ENCODE measurements at places on chromosomes 3 and 15. TPM values are rescaled to one million over a fixed set of nuclear protein-coding genes. Genes with fewer than 3 reads are reported as not detected.

PLSCR5 gene
- not detected for total RNA-seq

RNU5B-1 gene
- total RNA-seq, result not detected

CPEB1 gene
- total RNA-seq, result not detected

GAP43 gene
- not detected for total RNA-seq

CYP1A1 gene
- total RNA-seq, result 4.5 TPM

HIGD2B gene
- not detected for total RNA-seq

P3H2 gene
- total RNA-seq, result 0.79 TPM

PPP1R2 gene
- total RNA-seq, result 73.5 TPM

SIDT1 gene
- 0.27 TPM for total RNA-seq

NEK10 gene
- total RNA-seq, result 20.6 TPM

RETNLB gene
- total RNA-seq, result not detected

XCR1 gene
- total RNA-seq, result not detected

SPSB4 gene
- under 0.01 TPM for total RNA-seq

FHIT gene
- 2.5 TPM for total RNA-seq

PDIA5 gene
- 43.8 TPM for total RNA-seq

ZNF80 gene
- not detected for total RNA-seq

TRIM59 gene
- total RNA-seq, result 40.6 TPM

CHST2 gene
- total RNA-seq, result 7.8 TPM

AADAC gene
- total RNA-seq, result not detected

SEMA3G gene
- total RNA-seq, result 9.8 TPM

MYL3 gene
- total RNA-seq, result not detected

SLC51B gene
- not detected for total RNA-seq

VILL gene
- total RNA-seq, result 5.3 TPM

CHRM5 gene
- total RNA-seq, result not detected

ZDHHC3 gene
- total RNA-seq, result 70.1 TPM

FBXW12 gene
- total RNA-seq, result not detected

OIP5 gene
- total RNA-seq, result 16.9 TPM

GOLGA6L9 gene
- 2.8 TPM for total RNA-seq

MEIS2 gene
- 37.7 TPM for total RNA-seq

SLC22A14 gene
- 0.13 TPM for total RNA-seq

IQCH gene
- 2.4 TPM for total RNA-seq

CIP2A gene
- total RNA-seq, result 72.9 TPM

SELENOK gene
- 22.7 TPM for total RNA-seq

PLCB2 gene
- 0.40 TPM for total RNA-seq

TOPAZ1 gene
- not detected for total RNA-seq
